ENCODE measurements at places on chromosomes 4 and X.

DNA sequence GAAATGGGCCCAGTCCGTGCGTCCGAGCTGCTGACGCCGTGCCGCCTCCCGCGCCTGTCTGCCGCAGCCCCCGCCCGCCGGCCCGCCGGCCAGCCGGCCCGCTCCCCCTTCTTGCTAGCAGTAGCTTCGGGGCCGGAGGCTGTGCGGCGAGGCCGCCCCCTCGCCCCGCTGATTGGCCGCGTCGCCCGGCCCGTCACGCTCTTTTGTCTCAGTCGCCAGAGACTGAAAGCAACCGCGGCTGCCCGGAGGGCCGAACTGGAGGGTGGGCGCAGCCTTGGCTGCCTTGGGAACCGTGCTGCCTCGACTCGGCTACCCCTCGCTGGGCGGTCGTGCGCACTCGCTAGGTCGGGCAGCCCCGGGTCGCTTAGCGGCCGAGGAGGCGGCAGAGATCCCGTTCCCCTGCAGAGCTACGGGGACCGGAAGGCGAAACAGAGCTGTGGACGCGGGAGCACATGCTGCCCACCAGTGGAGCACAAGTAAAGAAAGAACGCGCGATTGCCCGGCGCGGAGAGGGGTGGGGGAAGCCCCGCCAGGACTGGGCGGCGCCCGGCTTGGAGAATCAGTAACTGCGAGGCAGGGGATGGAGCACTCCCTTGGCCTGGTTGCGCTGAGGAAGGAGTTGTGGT is at the start of gene ZCCHC18:
Gene ZCCHC18, plus strand, starts transcription at position 198 of the 626 bp plus-strand sequence. CDS start 1,589 bp downstream, outside the sequence.
- no peaks in the 10 kb centered on the region for H3K36me3 ChIP-seq
- H3K4me1 ChIP-seq: peaks cover 3% of the 10 kb centered on the region
- peak within 1 kb of the TSS; percentile 60 for H3K27ac ChIP-seq
- peak within 1 kb of the TSS; percentile 66 for H3K4me3 ChIP-seq
- peak; percentile 19 for DNase-seq
- no peaks in the 10 kb centered on the region for H3K27me3 ChIP-seq

- H3K4me3 ChIP-seq: no peak overlapping the region
- no peak for DNase-seq
- no peak overlapping the region for H3K27ac ChIP-seq
- peaks cover 12% of the 10 kb centered on the region for H3K4me1 ChIP-seq
These were observed 4.2 kb downstream of the LETM1 start for GRCh38 chr4:1851575-1852410.

DNA sequence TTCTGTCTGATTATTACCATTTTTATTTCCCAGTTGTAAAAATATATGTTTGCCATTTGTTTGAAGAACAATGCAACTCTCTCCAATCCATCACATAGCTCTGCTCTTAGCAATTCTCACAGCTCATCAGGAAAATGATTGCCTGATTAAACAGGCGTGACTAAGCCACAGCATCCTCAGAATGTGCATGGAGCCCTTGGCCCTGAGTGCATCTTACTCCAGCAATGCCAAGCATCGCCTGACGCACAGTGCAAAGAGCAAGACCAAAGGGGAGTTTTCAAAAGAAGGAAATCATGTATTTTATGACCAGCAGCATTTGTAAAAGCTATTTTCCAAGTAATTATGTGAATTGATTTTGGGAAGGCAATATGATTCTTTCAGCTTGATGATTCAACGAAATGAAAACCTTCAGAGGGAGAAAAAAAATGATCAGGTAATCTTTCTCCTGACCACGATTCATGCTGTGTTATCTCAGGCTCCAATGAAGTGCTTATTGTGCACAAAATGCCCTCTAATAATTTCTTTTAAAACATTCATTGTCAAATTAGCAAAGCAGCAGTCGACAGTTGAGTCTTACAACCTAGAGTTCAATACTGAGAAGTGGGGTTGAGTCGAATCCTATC is 138.0 kb upstream of the FAM9B start:
- no peaks in the 10 kb centered on the region for H3K27me3 ChIP-seq
- no peak for DNase-seq
- H3K27ac ChIP-seq: no peak overlapping the region
- H3K4me3 ChIP-seq: no peak overlapping the region
- H3K4me1 ChIP-seq: no peaks in the 10 kb centered on the region
- no peaks in the 10 kb centered on the region for H3K36me3 ChIP-seq

DNA sequence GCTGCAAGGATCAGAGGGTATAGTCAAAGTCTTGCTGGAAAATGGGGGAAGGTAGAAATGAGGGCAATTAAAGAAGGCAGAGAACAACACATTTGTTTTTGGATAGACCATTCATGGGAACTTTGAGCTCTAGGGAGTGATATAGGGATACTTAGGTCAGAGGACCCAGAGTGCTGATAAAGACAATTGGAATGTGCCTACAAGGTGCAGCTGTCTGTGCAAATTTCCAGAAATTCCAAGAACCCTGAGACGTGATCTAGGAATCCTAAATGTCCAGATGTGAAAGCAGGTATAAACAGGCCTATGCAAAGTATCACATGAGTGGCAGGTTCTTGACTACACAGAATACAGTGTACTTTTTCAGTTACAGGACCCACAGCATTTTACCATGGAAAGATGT is 24.2 kb downstream of the FNIP2 start:
- H3K4me3 ChIP-seq: no peak overlapping the region
- DNase-seq: no peak
- no peaks in the 10 kb centered on the region for H3K4me1 ChIP-seq
- H3K27me3 ChIP-seq: no peaks in the 10 kb centered on the region
- H3K27ac ChIP-seq: no peak overlapping the region

- H3K36me3 ChIP-seq: no peaks in the 10 kb centered on the region
- H3K4me1 ChIP-seq: no peaks in the 10 kb centered on the region
- H3K4me3 ChIP-seq: no peak overlapping the region
- no peak overlapping the region for H3K27ac ChIP-seq
- DNase-seq: no peak
These were observed 444.2 kb upstream of the SLIT2 start for GRCh38 chr4:19807505-19807904.

DNA sequence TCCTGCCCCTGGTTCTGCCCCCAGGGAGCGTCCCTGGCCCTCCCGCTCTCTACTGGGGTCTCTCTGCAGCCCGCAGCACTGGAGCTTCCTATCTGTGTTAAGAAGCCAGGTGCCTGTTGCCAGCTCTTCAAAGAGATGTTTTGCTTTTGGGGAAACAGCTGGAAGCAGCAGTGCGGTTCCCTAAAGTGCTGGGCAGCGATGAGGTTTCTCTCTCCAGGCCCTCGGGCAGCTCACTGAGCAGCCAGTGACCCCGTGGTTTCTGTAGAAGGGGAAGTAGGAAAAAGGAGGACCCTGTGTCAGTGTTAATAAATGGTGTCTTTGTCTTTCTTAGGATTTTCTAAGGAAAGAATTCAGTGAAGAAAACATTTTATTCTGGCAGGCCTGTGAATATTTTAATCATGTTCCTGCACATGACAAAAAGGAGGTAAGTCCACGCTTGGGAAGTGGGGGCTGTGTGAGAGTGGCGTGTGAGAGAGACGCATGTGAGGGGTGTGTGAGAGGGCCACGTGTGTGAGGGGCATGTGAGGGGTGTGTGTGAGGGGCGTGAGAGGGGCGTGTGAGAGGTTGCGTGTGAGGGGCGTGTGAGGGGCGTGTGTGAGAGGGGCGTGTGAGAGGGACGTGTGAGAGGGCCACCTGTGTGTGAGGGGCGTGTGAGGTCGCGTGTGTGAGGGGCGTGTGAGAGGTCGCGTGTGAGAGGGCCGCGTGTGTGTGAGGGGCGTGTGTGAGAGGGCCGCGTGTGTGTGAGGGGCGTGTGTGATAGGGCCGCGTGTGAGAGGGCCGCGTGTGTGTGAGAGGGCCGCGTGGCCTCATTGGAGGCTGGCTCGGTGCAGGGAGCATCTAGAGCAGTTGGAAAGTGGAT is 27.1 kb upstream of the HGFAC start:
- no peak for DNase-seq
- H3K4me1 ChIP-seq: no peaks in the 10 kb centered on the region
- no peak overlapping the region for H3K27ac ChIP-seq
- no peaks in the 10 kb centered on the region for H3K27me3 ChIP-seq

GRCh38 chrX:11791090-11791489 is 33.1 kb downstream of the MSL3 start:
- no peak for DNase-seq
- H3K27ac ChIP-seq: no peak overlapping the region
- no peaks in the 10 kb centered on the region for H3K27me3 ChIP-seq
- no peaks in the 10 kb centered on the region for H3K36me3 ChIP-seq
- H3K4me3 ChIP-seq: no peak overlapping the region

Measured in effector memory CD4-positive, alpha-beta T cell (primary cell).